ENCODE measurements at places on chromosomes 12 and 14. TPM values are rescaled to one million over a fixed set of nuclear protein-coding genes. Genes with fewer than 3 reads are reported as not detected.
A peak's percentile ranks its signal among the peaks of the same experiment; 100 is the strongest.

DNA sequence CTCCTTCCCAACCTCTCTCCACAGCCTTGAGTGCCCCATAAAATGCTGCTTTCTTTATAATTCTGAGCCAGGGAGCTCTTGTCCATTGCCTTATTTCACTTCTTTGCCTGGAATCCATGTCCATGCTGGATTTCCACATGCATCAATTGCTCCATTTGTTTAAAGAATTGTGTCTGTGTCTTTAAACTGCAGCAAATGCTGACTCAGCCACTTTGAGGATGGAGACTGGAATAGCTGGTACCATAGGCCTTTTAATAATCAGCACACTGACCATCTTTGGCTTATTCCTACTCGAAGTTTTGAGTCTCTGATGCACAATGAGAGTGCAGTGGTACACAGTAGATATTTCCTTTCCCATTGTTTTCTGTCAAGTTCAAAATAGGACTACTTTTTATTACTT lies 318.8 kb downstream of the LRIG3 start:
- DNase-seq: no peak

DNA sequence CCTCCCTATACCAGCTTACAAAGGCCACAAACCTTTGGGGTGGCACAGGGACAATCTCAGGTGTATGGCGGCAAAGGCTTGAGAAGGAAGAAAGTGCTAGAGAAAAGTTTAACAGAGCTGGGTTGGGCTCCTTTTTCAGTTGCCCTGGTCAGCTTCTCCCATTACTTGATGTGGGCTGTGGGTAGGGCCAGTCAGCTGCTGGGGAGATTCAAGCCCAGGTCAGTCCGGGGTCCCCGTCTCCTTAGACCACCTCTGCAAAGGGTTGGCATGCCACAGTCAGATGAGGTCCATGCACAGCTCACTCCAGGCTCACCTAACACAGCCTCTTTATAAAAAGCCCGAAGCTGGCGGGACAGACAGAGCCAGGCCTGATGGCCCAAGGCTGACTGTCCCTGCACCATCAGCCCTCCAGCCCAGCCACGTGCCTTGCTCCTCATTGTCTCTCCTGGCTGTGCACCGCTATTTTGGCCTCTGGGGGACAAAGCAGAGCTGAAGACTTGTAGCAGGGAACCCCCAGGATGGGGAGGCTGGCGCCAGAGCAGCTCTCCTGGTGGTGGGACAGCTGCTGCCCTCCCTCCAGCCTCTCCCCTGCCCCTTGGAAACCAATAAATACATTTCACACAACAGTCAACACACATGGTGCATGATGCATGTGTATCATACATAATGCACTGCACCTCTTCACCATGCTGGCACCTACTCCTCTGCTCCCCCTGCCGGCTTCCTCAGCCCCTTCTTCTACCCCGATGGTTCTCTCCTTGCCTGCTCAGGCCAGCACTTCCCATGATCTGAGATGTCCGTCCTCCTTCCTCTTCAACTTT lies 61.7 kb upstream of the DDX11 start:
- DNase-seq: no peak

- peak; percentile 17 for DNase-seq
Observed at GRCh38 chr14:94775871-94776210, 5.9 kb upstream of the GSC start.

DNA sequence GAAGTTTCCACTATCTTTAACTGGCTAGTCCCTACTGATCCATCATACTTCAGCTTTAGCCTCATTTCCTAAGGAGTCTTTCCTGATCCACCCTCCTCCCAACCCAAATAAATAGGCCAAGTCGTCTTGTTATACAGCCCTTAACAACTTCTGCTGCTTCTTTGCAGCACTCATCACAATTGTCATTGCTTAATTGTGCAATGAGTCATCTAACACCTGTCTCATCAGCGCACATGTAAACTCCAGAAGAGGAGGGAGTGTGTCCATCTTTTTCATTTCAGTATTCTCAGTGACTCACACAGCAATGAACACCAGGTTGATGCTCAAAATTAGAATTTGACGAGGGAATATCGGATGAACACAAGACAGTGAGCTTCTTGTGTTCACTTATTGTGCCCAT lies 87.3 kb downstream of the SUDS3 start:
- peak; percentile 32 for DNase-seq

DNA sequence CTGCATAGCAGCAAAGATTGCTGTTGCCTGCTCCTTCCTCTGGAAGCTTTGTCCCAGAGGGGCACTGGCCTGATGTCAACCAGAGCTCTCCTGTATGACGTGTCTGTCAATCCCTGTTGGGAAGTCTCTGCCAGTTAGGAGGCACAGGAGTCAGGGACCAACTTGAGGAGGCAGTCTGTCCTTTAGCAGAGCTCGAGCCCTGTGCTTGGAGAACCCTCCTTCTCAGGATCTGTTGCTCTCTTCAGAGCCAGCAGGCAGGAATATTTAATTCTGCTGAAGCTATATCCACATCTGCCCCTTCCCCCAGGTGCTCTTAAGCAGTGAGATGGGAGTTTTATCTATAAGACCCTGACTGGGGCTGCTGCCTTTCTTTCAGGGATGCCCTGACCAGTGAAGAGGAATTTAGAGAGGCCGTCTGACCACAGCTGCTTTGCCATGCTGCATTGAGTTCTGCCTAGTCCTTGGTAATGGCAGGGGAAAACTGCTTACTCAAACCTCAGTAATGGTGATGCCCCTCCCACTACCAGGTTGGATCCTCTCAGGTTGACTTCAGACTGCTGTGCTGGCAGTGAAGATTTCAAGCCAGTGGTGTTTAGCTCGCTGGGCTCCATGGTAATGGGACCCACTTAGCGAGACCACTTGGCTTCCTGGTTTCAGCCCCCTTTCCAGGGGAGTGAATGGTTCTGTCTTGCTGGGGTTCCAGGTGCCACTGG lies 218.6 kb upstream of the SLC38A2 start:
- no peak for DNase-seq

- peak; percentile 9 for DNase-seq
Observed at GRCh38 chr14:95739356-95739755, 25.4 kb upstream of the TCL1A start.

DNA sequence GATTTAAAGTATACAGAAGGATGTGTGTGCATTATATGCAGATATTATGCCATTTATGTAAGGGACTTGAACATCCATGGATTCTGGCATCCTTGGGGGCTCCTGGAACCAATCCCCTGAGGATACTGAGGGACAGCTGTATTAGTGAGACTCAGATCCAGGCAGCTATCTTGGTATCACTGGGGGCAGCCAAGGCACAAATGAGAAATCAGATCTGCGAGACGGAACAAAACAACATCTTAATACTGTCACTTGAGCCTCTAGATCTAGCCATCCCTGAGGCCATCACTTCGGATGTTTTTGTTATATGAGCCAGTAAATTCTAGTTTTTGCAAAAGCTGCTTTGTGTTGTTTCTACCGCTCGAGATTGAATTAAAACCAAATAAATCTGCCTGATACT lies 175.1 kb upstream of the SFSWAP start:
- no peak for DNase-seq

- no peak for DNase-seq
Observed at GRCh38 chr12:39239490-39240486, 203.1 kb downstream of the KIF21A start.

GRCh38 chr12:74626397-74626796 lies 88.8 kb downstream of the ATXN7L3B start:
- DNase-seq: no peak

DNA sequence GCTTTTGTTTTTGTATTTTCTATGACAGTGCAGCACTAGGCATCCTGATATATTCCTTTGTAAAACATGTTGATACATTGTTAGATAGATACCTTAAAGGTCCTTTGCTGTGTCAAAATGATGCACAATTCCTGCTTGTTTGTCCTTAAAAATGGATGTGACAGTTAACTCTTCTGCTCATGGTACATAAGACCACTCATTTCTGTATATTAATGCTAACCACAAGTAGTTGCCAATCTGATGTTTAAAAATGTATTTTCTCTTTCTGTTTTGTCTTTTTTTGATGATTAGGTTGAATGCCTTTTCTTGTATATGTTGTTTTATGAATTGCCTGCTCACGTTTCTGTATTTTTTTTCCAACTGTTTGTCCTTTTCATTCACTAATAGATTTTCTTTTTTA lies 35.1 kb downstream of the ATF7IP start:
- no peak for DNase-seq

DNA sequence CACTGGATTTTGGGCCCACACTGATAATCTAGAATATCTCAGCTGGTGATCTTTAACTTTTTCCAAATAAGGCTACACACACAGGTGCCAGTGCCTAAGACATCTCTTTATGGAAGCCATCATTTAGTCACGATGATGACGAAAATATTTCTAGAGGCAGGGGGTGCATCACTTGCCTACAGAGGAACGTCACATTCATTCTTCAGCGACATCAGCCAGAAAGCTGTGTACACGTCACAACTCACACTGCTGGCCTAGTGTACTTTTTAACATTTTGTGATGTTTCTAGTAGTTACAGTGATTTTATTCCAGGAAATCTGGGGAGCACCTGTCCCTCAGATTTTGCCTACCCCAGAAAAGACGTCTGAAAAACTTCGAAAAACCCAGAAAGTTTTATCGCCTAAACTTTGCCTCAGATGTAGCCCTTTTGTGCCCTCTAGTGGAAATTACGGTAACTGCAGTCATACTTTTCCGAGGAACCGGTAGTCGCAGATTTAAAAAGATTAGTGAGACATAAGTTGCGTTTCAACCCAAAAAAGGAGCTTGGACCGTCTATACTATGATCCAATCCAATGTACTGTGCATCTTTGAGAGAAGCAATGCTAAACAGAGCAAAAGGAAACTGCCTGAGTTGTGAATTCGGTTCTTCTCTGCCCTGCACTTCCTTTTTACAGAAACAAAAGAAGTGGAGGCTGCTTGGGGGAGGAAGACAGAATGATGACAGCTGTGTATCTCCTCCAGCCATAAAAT lies 64.3 kb upstream of the STON2 start:
- DNase-seq: peak; percentile 75

- no peak for DNase-seq
Observed at GRCh38 chr14:82694820-82695219, 1161.2 kb upstream of the SEL1L start.

DNA sequence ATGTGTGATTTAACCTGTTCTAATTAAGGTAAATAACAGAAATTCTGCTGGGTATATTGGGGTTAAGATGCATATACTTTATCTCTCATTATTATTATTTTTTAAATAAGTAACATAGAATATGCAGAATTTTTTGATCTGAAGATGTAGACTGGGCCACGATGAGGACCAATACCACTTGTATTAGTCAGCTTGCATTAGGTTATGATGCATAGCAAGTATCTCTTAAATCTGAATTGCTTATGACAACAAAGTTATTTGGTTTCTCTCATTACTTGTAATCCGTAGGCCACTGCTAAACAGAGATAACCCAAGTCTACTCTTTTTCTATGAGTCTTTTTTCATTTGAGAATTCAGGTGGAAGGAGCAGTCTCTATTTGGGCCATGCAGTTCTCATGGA lies 145.5 kb upstream of the NOVA1 start:
- no peak for DNase-seq

- DNase-seq: no peak
Observed at GRCh38 chr12:27802511-27802910, 22.5 kb upstream of the MANSC4 start.

- DNase-seq: peak; percentile 65
Observed at GRCh38 chr12:124767066-124767821, 96.4 kb downstream of the SCARB1 start.

DNA sequence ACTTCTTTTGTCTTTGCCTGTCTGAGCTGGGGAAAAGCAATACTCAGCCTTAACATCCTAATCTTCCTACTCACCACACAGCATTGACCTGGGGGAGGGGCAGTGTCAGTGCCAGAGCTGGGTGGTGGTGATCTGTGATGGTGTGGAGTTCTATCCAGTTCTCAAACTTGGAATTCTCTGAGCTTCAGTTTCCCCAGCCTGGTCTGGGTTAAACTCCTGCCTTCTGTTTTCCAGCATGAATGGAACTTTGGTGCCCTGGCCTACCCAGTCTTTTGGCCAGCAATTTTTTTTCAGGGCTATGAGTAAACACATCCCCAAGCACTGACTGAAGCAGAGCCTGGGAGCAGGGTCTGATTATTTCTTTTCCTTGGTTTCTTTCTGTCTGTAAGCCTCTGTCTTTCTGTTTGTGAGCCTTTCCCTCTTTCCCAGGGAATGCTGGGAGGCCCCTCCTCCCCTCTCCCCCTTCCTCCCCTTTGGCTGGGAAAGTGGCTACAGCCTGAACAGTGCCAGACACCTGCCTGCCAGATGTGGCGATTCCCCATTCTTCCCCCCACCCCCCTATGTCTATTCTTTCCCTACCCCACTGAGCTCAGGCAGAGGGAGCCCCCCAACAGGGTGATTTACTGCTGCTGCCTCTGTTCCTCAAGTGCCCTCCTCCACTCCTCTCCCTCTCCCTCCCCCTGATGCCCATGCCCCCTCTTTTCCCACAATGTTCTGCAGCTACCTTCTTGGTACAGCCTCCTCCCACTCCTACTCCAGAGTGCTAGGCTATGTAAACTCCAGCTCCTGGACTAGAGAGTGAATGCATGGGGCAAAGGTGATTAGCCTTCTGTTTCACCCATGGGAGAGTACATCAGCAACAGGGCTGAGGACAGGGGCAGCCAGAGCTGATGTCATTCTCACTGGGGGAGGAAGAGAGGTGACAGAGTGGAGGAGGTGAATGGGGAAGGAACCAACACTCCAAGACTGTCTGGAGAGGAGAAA lies 11.1 kb downstream of the GPR84 start:
- DNase-seq: no peak

GRCh38 chr14:34874386-34875030 lies 652 bp downstream of the BAZ1A start:
- peak; percentile 58 for DNase-seq

DNA sequence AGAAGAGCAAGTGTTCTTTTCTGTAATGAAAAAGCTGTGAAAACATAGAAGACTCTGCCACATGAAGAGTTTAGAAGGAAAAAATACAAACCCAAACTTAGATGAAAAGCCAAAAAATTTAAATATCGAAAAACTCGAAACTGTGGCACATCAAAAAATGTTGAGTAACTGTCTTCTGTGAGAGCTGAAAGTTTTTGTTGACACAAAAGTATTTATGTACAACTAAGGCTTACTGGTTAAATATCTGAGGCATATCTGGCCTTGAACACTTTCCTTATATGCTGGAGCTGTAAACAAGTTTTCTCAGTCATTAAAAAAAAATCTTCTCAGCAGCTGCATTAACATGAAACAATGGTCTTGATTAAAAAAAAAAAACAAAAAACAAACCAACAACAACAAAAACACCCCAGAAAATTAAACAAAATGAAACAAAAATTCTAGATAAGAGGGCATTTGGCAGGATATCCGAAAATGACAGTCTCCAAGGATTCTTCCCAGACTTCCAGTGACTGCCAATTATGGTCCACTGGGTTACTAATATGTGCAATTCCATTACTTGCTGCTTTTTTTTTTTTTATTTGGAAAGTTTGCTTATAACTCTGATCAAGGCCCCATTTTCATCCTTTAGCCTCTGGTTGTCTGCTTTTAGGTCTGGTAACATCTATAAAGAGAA lies 84.7 kb upstream of the PAWR start:
- no peak for DNase-seq

Gene PRKAB1
- 22.5 TPM for total RNA-seq

Gene RIMBP2
- total RNA-seq: not detected

Gene HRK
- total RNA-seq: 2.6 TPM

Gene TAS2R9
- total RNA-seq: not detected

Gene CIROP
- total RNA-seq: not detected

Gene PYGL
- total RNA-seq: 75.4 TPM

Gene ARF3
- 129 TPM for total RNA-seq

Gene CLEC9A
- not detected for total RNA-seq

Gene PRH2
- not detected for total RNA-seq

Gene KLRC1
- not detected for total RNA-seq

Gene LRP1-AS
- total RNA-seq: not detected

Gene KRT79
- total RNA-seq: not detected
